CD8-positive, alpha-beta T cell (primary cell): ENCODE measurements at places on chromosomes 4 and X.

- DNase-seq, result no peak
Measured at GRCh38 chr4:182272151-182272550, 28.9 kb downstream of the TENM3 start.

DNA sequence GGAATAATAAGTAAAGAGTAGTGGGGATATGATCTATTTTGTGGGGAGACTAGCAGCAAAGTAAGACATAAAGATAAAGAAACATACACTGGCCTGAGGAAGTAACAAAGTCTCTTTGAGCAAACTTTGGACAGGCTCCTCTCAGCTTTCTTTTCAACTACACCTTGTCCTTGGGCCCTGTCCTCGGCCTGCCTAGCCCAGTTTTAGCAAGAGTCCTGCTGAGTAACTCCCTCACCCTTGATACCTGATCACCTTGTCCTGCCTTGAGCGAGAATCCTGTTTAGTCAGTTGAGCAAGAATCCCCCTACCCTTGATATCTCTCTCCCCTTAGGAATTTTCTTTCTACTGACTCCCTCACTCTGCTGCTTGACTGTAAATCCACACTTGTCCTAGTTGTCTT, 11.5 kb downstream of the HNRNPH2 start:
- DNase-seq, result no peak

- no peak for DNase-seq
Measured at GRCh38 chr4:152090543-152090942, 329.7 kb upstream of the GATB start.

DNA sequence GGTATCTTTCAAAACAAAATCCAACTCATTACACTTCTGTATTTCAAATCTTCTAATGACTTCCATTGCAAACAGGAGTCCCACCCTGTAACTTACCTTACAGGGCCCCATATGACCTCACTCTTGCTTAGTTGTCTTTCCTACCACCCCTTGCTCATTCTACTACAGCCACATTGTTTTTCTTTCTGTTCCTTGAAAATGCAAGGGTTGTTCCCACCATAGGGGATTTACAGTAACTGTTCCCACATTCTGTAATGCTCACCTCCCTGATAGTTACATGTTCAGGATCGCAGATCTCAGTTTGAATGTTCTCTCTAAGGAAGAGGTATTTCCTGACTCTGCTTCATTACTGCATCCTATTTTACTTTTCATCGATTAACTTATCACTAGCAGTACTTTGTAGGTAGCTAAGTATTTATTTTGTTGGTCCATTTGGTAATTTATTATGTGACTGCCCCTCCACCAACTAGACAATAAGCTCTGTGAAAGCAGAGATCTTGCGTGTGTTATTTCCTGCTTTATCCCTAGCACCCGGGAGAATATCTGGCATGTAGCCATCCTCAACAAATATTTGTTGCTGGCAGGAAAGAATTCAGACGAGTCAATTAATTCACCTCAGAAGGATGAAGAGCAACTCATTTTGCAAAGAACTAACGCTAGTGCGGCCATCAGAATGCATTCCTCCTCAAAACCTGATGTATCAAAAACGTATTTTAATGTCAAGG, 21.4 kb downstream of the MAOB start:
- DNase-seq, result no peak

GRCh38 chrX:105894721-105895120, 72.4 kb downstream of the NRK start:
- DNase-seq, result no peak

GRCh38 chrX:149145845-149146285, 359.2 kb downstream of the IDS start:
- DNase-seq, result no peak

DNA sequence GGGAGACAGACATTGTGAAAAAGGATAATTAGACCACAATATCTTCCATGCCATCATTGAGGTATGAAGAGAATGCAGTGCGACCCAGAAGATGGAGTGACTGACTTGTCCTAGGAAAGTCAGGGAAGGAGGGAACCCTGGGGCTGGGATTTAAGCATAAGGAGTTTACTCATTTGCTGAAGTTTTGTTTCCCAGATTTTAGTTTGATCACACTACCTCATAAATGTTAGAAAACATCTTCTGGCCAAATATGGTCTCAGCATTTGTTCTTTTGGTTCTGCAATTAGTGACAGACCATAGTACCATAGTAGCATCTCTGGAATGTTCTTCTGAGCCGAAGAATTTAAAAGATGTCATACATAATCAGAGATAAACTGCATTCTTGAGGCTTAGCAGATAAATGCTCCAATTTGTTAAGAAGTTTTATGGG, 96.5 kb upstream of the PGRMC2 start:
- DNase-seq, result no peak
